ENCODE measurements at places on chromosomes 1 and 21.

GRCh38 chr1:61318319-61319125 is 236.2 kb downstream of the NFIA start:
- DNase-seq, result no peak

DNA sequence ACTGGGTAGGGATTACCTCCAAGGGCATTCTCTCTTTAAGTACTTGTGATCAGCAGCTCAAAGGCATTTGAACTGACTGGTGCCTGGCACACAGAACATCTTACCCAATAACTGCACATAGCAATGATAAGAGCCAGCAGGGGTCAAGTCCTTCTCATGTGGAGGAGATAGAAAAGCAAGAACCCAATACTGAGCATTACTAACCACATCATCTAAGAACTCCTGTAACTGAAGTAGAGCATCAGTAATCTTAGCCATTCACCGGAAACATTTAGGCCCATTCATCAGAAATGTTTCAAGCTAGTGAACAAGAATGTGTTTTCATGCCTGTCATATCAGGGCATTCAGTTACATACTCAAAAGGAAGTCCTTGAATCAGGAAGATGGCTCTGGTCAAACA is 33.6 kb upstream of the THEM4 start:
- DNase-seq, result no peak

DNA sequence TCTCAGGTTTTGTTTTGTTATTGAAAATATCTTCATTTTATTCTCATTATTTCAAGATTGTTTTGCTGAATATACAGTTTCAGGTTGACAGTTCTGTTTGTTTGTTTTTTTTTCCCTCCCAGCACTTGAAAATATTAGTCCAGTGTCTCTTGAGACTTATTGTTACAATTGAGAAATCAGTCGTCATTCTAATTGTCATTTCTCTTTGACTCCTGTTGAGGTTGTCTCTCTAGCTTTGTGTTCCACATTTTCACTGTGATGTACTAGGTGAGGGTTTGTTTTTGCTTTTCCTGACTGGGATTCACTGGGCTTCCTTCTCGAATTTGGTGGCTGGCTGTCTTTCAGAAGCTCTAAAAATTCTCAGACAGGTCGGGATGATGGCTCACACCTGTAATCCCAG is 443.2 kb upstream of the VAMP3 start:
- no peak for DNase-seq

DNA sequence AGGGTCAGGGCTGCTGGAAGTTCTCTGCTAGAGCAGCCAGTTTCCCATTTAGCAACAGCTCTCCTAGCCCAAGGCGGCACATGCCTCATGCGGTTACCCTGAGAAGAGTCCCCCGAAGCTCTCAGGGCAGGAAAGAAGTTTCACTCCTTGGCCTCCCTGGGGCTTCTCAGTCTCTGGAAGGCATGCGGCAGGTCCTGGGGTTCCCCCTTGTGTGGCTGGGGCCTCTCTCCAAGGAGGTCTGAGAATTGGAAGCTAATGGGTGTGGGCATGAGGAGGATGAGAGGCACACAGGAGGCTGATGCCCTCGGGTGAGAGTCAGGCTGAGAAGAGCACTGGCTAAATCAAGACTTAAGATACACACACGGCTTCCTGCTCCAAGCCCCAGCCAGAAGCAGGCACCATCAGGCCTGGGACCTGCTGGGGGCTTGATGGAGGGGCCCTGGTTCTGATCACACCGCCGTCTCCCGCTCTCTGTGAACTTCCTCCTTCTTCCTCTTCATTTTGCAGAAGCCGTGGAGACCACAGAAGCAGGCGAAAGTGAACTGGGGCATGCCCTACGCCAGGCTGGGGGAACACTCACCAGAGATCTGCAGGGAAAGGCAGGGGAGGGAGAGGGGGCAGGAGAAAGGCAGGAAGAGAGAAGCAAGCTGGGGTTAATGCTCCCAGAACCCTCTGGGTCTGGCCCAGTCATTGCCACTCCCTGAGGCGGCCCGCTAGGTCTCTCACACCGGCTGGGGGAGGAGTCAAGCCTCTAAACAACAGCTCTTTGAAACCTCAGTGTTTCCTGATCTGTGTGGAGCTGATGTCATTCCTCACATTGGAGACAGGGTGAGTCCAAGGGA is 15.1 kb downstream of the BLACAT1 start:
- DNase-seq, result peak; percentile 68

DNA sequence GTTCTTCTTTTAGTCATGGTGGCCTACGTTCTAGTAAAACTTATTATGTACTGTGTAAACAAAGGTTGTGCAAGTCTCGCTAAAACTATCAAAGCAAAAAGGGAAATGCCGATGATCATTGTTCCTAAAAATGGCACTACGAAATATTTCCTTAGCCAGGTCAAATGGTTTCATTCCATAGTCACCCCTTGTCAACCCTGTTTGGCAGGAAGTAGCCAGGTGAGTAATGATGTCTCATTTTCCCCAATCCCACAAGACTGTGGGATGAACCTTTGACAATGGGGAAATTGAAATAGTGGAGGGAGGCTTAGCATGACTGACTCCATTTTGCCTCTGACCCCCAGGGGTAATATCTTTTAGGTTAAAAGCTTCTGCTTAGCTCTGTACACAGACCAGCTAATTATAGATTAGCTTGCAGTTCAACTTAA is 5.6 kb upstream of the REN start:
- no peak for DNase-seq

GRCh38 chr1:13828454-13829151 is 128.6 kb downstream of the PRDM2 start:
- DNase-seq, result no peak

DNA sequence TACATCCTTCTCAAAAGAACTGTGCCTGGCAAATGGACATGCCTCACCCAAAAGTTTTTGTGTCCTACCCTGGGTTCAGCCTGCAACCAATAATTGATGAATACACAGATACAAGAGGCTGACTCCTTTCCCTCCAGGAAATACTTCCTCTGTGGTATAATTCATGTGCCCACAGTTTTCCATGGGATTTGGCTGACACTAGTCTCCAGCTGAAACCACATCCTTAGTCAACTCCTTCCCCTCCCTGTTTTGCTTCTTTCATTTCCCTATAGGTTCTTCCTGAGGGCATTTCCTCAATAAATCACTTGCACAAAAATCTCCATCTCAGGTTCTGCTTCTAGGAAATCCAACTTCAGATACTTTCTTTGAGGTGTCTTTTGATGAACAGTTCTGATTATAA is 436.6 kb upstream of the C1orf87 start:
- no peak for DNase-seq

DNA sequence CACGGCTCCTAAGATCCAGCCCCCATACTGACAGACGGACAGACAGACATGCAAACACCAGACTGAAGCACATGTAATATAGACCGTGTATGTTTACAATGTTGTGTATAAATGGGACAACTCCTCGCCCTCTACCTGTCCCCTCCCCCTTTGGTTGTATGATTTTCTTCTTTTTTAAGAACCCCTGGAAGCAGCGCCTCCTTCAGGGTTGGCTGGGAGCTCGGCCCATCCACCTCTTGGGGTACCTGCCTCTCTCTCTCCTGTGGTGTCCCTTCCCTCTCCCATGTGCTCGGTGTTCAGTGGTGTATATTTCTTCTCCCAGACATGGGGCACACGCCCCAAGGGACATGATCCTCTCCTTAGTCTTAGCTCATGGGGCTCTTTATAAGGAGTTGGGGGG is 23.2 kb downstream of the TMEM53 start:
- no peak for DNase-seq

GRCh38 chr1:240611228-240611618 is 732 bp downstream of the GREM2 start:
- DNase-seq, result no peak

DNA sequence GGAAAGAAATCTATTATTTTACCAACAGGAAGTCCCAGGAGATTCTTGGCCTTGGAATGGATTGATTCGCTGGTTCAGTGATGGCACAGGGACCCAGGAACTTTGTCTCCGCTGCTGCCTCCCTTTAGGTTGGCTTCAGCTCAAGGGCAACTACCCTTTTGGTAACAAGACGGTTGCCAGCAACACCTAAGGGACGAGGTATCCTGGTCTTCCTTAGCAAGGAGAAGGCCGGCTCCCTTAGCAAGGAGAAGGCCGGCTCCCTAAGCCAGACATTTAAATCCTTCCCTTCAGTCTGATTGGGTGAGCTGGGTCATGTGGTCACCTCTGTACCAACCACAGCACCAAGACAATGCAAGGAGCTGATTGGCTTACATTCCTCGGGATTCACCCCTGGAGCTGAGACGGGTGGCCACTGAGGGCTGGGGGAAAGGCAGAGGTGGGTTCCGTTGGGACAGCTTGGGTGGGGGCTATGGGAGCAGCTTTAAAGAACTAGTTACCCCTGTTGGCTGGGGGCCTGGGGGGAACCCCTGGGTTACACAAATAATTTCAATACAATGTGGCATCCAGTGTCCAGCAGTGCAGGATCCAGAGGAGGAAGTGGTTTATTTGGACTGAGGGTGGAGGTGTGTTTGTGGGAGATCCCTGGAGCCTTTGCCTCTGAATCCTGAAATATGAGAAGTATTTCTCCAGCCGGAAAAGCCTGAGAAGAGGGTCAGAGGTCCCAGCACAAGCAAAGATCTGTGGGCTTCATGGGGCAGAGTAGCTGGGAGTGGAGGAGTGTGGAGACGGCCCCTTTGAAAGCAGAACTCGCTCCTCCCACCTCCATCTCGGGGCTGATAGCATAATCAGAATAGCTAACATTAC is 20.7 kb upstream of the CLIC4 start:
- DNase-seq, result no peak

GRCh38 chr1:245108246-245108645 is 46.5 kb upstream of the KIF26B start:
- no peak for DNase-seq

DNA sequence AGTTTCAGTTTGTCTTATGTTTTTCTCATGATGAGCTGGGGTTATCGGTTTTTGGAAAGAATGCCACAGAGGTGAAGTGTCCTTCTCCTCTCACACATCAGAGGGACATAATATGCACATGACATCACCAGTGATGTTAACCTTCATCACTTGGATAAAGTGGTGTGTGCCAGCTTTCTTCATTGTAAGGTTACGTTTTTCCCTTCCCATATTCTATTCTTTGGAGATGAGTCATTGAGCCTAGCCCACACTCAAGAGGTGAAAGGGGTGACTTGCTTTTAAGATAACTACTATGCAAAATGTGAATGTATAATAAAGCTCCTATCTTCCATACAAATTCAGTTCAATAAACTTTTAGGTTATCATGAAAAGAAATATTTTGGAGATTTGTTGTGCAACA is 36.7 kb upstream of the MAGI3 start:
- no peak for DNase-seq

All from CD4-positive, alpha-beta T cell treated with Interleukin-15 for 4 hours (primary cell).